GM03348 (cell line): ENCODE measurements at places on chromosomes 2 and 18.

GRCh38 chr2:236105955-236106607 lies 62.1 kb downstream of the GBX2 start:
- no peak for DNase-seq

DNA sequence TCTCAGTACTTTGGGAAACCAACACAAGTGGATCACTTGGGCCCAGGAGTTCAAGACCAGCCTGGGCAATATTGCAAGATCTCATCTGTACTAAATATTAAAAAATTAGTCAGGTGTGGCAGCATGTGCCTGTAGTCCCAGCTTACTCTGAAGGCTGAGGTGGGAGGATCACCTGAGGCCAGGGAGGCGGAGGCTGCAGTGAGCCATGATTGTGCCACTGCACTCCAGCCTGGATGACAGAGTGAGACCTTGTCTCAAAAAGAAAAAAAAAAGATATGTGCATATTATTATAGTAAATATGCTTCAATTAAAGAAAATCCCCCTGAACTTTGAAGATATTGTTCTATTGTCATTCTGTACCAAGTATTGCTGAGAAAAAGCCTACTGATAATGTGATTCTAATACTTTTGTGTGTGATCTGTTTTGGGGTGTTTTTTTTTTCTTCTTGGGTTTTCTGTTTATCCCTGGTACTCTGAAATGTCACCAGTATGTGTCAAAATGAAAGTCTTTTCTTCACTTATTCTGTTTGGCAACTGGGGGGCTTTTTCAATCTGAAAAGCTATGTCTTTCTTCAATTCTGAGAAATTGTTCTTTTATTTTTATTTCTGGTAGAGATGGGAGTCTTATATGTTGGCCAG lies 13.2 kb downstream of the NEURL3 start:
- DNase-seq: no peak

- DNase-seq: no peak
Measured at GRCh38 chr2:30312916-30313315, 81.6 kb downstream of the LBH start.

DNA sequence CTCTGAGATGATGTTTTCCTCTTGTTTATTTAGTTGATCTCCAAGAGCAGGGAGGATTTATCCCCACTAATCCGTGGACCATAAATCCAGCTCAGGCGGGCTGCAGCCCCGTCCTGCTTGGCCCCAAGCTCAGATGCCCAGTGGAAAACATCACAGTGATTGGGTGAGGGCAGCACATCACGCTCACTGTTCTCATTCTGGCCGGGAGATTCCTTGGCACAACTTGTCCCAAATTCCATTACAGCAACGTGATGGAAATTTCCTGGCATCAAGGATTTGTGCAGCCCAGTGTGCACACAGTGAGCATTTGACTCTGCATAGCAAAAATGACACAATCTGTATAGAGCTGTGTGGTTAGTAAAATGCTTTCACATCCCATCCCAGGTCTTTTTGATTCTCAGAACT lies 96.8 kb downstream of the VAPA start:
- DNase-seq: peak; percentile 89

- DNase-seq: no peak
Measured at GRCh38 chr18:55607773-55608172, 19.8 kb upstream of the TCF4 start.

DNA sequence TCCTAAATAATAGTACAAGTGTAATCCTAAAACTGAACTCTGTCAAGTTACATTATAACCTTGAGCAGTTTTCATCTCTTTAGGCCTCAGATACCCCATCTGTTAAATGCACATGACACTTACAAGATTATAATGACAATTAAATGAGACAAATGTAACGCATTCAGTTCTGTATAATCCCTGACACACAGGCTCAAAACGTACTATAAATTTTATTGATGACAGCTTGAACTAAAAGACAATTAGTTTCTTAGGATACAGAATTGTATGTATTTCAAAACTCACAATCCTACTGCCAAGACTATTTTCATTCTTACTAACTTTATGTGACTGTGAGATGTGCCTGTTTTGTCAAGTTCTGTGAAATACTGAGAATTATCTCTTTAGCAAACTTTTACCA lies 56.2 kb downstream of the GFPT1 start:
- no peak for DNase-seq
